ENCODE measurements at places on chromosomes 3 and 15.

DNA sequence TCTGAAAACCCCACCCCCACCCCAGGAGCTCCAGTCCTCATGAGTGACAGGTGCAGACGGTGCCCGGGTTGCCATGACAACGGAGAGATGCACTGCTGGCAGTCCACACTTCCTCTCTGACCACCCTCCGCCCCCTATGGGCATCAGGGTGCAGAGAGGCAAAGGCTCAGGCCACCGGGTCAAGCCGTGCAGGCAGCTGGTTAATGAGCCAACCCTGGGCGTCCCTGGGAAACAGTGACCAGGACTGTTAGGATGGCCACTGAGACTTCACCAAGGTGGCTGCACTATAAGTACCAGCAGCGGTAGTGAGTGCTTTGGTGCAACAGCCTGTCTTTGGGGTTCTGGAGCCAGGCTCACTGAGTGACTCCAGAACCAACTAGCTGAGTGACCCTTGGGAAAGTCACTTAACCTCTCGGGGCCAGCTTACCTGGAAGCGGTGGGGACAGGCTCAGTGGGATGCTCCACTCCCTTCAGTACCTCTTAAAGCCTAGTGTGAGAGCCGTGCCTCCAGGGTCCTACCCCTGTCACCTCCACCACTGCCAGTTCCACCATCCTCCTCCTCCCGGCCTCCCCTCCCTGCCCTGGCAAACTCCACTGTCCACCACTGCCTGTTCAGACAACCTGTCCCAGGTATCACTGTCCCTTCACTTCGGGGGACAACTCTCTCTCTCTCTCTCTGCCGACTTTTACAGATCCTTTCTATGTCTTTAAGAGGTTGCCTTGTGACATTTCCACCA is 121.0 kb upstream of the PRR20G start:
- DNase-seq, result no peak

DNA sequence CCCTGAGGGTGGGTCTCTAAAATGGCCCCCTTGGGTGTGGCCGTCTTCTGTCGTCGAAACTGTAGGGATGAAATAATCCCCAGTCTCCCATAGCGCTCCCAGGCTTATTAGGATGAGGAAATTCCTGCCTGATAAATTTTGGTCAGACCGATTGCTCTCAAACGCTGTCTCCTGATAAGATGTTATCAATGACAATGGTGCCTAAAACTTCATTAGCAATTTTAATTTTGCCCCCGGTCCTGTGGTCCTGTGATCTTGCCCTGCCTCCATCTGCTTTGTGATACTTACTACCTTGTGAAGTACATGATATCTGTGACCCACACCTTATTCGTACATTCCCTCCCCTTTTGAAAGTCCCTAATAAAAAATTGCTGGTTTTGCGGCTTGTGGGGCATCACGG is 5.1 kb upstream of the RAB7A start:
- DNase-seq, result no peak

GRCh38 chr15:45644437-45644836 is 9.6 kb downstream of the SQOR start:
- no peak for DNase-seq

- DNase-seq, result peak; percentile 38
Observed at GRCh38 chr3:50450209-50450921, 53.1 kb downstream of the CACNA2D2 start.

DNA sequence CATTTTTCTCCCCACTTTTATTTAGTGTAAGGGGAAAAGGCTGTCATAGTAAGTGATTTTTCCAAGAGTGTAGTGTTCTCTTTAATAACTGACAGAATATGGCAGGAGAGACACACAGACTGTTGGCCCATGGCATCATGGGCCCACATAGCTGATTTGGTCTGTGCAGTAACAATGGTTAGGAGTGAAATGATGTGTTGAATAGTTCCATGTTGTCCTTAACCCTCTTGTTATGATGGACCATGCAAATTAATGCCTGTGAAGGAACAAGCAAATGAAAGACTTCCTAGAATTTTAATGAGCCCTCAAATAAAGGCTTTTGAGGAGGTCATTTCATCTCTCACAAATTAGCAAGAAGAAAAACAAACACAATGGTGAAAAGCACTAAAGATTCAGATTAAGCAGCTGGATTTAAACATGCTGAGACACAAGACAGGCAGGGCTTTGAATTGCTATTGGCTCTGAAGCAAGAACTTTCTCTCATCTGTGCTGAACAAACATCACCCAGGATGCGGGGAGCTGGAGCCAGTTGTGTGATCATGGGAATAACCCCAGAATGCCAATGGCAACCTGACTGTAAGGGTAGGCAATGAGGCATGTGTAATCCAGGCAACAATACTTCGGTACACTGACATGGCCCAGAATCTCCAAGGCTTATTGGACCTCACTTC is 136.7 kb upstream of the VEPH1 start:
- no peak for DNase-seq

- DNase-seq, result no peak
Observed at GRCh38 chr3:82194870-82195269, 433.4 kb upstream of the GBE1 start.

DNA sequence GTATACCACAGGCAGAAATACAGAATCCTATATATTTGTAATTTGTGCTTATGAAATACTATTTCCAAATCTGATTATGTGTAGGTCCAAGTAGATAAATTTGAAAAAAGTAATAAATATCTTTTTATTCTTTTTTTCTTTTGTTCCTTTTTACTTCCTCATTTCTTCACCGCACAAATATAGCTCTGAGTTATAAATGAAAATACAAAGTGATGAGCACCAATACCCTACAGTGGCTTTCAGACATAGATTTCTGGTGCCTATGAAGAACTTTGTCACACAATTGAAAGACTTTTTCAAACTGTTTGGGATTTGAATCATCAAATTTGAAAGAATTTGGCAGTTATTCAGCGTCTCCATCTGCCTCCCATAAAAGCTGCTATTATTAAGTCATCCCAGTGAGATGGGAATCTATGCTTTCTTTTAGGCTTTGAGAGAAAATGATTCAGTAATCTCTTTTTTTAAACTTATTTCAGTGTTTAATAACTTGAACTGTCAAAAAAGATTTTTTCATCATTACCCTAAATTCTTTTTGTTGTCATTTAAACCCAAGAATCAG is 363.6 kb upstream of the GOLIM4 start:
- DNase-seq, result no peak

- no peak for DNase-seq
Observed at GRCh38 chr3:155285936-155286335, 7.5 kb downstream of the STRIT1 start.

DNA sequence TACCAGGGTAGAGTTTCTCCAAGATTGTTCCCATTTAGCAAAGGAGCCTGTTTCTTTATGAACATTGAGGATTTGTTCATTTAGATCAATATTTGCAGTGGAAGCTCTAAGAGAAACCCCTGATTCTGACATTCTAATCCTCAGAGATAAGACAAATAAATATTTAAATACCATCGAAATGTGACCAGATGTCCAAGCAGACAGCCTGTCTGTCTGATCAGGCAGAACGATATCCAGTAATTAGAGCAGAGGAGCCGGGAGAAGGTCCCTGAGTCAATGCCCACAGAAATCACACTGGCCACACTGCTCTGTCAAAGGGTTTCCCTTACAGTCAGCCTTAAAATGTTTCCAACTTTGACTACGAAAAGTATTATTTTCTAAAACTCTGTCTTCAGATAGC is 15.7 kb upstream of the ARPIN start:
- DNase-seq, result no peak

DNA sequence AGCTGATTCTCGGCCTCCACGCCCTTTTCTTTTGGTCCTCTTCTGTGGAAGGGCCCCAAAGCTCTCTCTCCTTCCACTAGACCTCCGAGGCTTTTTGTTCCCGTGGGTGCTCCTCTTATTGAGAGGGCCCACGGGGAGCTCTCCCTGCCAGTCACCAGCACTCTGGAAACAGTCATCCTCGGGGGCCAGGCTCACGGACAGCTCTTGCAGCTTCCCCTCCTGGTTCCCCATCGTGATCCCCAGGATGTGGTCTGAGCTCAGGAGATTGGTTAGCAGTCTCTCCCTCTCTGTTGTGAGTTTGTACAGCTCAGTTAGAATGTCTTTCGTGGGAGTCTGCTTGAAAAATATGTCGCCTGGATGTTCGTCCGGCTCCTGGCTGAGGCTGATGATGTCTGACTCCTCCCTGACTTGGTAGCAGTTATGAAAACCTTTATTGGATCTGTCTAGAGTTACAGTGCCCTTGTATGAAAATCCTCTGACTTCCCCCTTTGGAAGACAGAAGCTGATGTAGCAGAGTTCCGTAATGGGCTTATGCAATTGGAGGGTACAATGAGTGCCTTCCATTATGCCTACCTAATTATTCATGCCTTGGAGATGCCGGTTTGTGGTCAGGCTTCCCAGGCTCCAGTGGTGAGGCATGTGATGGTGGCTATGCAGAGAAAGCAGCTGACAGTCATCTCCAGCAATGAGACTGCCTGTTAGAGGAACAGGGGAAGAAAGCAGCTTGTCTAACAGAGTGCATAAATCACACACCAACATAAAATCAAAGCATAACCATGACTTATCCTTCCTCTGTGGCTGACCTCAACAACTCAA is 40.0 kb downstream of the FMN1 start:
- no peak for DNase-seq

DNA sequence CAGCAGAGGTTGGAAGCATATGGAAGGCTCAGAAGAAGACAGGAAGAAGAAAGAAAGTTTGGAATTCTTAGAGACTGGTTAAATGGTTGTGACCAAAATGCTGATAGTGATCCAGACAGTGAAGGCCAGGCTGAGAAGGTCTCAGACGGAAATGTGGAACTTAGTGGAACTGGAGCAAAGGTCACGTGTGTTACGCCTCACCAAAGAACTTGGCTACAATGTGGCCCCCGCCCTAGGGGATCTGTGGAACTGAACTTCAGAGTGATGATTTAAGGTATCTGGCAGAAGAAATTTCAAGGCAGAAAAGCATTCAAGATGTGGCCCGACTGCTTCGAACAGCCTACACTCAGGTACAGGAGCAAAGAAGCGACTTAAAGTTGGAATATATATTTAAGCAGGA is 83.1 kb downstream of the MYO5A start:
- DNase-seq, result no peak

DNA sequence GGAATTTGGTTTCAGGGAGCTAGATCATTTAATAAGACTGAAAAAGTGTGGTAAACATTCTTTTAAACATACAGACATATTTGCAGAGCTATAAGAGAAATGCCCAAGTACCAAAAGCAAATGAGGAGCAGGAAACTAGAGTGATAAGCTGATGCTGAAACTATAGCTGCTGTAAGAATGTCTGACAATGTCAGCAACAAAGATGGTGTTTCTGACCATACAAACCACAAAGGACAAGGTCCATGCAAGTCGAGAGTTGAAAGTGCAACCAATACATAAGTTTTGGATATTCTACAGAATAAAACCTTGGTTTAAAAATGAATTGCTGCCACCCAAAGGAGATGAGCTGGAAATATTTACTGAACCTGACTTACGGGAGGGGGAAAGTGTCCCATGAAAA is 610.2 kb downstream of the TBL1XR1 start:
- no peak for DNase-seq

- DNase-seq, result no peak
Observed at GRCh38 chr15:74196175-74196574, 6.4 kb downstream of the STRA6 start.

DNA sequence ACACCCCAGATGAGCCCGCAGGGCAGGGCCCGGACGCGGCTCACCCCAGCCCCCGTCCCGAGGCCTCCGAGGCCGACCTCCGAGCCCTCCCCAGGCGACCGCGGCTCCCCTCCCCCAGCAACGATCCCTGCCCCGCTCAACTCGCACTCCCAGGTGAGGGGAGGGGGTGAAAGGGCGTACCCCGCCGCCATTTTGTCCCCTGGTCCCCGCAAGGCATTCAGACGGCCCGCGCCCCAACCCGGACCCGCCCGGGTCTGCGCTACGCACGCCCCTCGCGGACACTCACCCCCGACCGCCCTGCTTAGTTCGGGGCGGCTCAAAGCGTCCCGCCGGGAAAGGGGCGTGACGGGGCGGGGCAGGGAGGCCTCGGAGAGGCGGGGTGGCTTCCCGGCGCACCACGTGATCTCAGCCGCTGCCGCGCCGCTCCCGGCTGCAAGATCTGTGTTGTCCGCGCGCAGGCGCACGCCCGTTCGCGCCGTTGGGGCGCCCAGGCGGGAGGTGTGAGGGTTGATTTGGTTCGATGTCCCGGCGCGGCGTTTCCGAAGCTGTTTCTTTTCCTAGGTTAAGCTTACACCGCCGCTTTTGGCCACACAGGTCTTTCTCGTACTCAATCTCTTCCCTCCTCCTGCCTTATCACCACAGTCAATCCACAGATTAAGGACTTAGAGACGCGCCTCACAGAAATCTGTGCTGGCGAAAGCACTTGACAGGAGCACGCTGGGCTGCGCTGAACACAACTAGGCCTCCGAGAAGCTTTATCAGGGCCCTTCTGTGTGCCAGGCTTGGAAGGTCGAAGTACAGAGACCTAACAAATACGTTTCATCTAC is at the start of gene SCAPER:
SCAPER (minus strand) TSS at position 328 of the 827 bp plus-strand sequence. CDS start 21,523 bp downstream, outside the sequence.
- DNase-seq, result peak; percentile 86

- DNase-seq, result no peak
Observed at GRCh38 chr3:8491271-8492144, 10.1 kb upstream of the LMCD1 start.

- DNase-seq, result peak; percentile 81
Observed at GRCh38 chr3:20039765-20040547, at the start of gene KAT2B. TSS of gene KAT2B (plus strand) at chr3:20040446. CDS start at chr3:20040478, 32 bp downstream.

DNA sequence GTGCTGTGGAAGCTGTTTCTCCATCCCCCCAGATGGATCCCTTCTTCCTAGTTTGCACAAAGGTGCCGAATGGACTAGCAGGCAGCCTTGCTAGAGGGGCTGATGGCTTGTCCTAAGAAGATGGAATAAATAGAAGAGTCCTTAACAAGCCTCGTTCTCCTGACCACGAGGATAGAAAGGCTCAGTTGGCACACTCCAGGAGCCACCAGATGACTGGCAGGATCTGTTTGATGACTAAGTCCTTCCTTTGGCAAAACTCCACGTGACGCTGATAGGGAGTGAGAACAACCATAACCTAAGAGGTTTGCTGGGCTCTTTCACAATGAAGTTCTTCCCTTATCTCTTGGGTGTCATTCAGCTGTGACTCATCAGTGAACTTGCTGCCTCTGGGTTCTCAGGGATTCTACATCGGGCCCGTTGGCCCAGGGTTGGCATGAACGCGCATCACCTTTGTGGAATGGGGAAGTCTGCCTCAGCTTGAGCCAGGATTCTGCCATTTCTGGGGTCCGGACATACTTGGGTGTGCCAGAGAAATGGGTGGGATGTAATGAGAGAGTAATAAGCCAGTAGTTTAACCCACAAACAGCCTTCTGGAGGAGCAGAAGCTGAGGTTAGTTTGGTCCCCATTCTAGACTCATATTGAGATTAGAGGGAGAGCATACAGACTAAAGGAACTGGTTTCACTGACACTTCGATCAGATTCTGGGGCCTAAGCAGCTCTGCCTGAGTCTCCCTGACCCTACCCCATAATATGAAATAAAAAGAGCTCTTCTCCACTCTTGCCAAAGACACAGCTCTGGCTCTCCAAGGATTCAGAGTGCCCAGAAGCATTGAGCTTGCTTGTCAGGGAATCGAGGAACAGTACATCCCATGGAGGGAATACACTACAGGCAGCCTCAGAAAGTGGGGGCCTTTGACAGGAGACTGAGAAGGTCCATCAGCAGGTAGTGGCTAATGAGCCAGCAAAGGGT is 2.0 kb upstream of the MELTF start:
- DNase-seq, result no peak

- no peak for DNase-seq
Observed at GRCh38 chr15:70345251-70346019, 247.7 kb upstream of the TLE3 start.

Data from activated effector memory CD4-positive, alpha-beta T cell treated with Interleukin-2 at 50 U/mL for 16 hours (primary cell).